Ascending aorta (tissue), 2 donors: ENCODE measurements at places on chromosomes 1 and 21. TPM values are rescaled to one million over a fixed set of nuclear protein-coding genes. Genes with fewer than 3 reads are reported as not detected.

GRCh38 chr1:6996371-6996770, 211.1 kb downstream of the CAMTA1 start:
- H3K4me1 ChIP-seq: no peaks in the 10 kb centered on the region
- H3K27me3 ChIP-seq: no peaks in the 10 kb centered on the region
- H3K27ac ChIP-seq: no peak overlapping the region
- no peak overlapping the region for H3K4me3 ChIP-seq

GRCh38 chr1:22542886-22543285, 20.4 kb upstream of the EPHA8 start:
- DNase-seq: no peak
- H3K4me3 ChIP-seq: no peak overlapping the region

DNA sequence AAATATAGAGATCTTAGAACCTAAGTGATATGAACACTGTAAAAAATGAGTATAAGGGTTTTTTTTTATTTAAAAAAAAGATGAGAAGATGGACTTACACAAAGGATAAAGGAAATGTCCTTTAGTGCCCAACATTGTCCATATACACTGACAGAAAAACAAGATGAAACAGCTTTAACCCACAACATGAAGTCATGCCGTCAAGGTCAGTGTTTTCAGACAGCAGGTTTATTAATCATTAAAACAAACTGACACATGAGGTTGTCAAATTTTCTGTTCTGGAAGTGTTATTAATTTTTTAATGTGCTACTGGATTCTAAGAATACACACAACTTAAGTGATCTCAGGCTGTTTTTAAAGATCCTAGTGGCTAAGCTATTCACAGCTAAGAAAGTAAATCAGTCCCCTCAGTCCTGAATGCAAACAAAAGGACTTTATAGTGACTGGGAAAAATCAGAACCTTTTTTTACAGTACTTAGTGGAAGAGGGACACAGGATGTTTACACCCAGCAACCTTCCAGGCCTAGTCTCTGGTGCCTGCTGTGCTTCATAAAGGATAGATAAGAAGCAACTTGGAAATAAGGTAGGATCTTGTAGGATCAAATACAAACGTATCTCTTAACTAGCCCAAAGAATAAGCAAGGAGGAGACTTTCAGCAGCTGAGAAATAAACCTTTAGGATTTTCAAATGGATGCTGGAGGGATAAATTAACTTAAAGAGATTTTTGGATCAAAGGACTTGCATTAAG, 21.9 kb upstream of the PKN2 start:
- no peaks in the 10 kb centered on the region for H3K4me1 ChIP-seq
- no peak for DNase-seq
- H3K27me3 ChIP-seq: no peaks in the 10 kb centered on the region
- no peaks in the 10 kb centered on the region for H3K36me3 ChIP-seq
- H3K4me3 ChIP-seq: no peak overlapping the region
- no peak overlapping the region for H3K27ac ChIP-seq

GRCh38 chr1:181356505-181357340, 126.6 kb upstream of the CACNA1E start:
- no peaks in the 10 kb centered on the region for H3K27me3 ChIP-seq
- H3K4me1 ChIP-seq: no peaks in the 10 kb centered on the region
- H3K27ac ChIP-seq: no peak overlapping the region
- no peak for DNase-seq

Gene AMIGO1
- total RNA-seq: 4.7 TPM

Gene C1QTNF12
- not detected for total RNA-seq
